ENCODE measurements at places on chromosomes 1 and 21.

GRCh38 chr1:175134500-175134899, 58.1 kb downstream of the KIAA0040 start:
- no peak for DNase-seq

DNA sequence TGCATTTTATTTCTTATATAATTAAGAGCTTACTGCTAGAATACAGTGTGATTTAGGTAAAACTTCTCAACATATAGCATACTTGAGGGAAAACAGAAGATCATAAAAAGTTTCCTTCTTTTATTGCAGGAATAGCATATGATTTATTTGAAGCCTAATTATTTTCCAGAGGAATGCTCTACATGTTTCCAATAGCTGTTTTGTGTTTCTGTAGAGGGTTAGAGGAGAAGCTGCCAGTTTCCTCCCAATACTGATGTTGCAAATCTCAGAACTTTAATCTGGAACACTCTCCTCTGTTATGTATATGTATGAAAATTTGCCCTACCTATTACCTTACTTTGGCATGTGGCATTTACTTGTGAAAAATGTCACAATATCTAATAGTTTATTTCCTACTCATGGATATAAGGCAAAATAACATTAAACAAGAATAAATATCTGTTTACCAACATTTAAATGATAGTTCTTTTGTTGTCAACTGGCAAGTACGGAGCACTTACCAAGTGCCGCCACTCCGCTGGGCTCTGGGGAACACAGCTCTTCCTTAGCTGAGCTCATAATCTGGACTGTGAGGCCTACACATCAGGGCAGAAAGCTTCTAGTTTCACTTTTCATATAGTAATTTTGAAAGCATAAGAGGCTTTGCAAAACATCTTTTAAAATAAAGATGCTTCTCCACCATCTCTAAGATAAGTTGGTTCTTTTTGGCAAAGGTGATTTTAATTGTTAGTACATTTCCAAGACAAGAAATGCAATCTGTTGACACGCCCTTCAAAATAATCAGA, 239.8 kb upstream of the C1orf105 start:
- peak; percentile 68 for DNase-seq

DNA sequence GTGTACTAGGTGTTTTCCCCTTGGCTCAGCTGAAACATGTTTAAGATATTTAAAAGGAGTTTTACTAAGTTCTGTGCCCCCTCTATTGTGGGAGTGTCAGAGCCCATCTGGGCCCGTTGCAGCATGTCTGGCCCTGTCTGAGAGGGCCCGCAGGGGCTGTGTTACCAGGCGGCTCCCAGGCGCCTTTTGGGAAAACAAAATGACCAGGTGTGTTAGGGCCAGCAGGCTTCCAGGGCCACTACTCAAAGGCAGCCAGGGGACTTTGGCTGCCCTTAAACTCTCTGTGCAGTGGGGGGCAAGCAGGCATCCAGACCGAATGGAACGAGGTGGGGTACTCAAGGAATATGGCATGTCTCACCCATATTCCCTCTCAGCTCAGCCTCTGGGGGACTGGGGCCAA, 111.7 kb downstream of the KCNN3 start:
- DNase-seq = no peak

GRCh38 chr1:207603777-207604176, 41.2 kb upstream of the CR1L start:
- peak; percentile 5 for DNase-seq

DNA sequence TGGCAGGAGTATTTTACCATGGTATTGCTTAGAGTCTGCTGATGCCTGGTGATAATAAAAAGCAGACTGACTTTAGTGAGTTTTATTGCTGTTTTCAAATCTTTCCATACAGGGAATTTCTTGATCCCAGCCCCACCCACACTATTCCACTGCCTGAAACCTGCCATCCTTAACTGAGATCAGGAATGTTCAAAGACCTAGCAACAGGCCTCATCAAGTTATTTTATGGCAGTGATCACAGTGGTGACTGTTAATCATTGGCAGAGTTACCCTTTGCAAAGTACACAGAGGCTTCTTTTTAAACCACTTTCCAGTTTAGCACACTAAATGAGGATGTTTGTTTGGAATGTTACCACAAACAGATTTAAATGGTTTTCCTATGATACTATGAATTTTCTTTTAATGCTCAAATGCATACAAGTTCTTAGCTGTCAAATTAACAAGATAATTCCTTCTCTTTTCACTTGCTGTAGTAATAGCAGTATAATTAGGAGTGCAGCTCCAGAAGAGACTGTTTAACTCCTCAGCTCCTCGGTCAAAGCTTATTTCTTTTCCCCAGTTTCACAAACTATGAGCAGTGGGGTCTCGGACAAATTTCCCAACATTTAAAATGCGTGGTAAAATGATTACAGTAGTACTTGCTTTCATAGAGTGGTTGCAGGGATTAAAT, 69.9 kb upstream of the USP25 start:
- no peak for DNase-seq

DNA sequence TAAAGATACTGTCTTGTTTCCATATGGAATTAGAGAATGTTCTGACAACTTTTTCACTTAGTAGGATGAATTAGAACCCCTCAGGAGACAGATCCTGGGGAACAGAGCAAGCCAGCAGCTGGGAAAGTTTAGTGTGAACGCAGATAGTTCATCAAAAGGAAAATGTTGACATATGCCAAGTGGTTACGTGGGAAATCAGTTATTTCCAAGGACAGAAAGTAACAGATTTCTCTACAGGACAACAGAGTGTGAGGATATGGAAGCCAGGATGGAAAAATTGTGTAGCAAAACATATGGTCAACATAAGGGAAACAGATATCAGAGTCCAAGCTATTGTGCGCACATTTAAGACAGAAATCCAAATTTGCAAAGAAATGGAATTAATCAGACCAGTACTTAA, 419.5 kb downstream of the LRRIQ3 start:
- DNase-seq = no peak

- no peak for DNase-seq
Measured at GRCh38 chr1:24364605-24364974, 45.4 kb downstream of the GRHL3 start.

DNA sequence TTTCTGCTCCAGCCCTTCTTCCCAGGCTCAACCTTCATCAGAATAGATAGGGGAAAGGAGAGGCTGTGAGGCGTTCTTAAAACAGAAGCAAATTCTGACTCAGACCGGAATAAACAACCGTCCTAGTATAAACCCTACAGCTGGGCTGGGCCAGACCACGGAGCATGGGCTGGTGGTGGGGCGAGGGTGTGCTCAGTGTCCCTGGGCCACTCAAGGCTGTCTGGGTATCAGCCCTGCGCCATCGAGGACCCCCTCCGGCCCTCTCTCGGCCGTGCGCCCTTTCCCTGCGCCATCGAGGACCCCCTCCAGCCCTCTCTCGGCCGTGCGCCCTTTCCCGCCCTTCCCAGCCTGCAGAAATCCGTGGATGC, 36.0 kb downstream of the CAPN2 start:
- peak; percentile 45 for DNase-seq

GRCh38 chr21:32834211-32834915, 62.8 kb upstream of the PAXBP1 start:
- DNase-seq = no peak

- DNase-seq = peak; percentile 81
Measured at GRCh38 chr1:239816081-239816782, 275.5 kb upstream of the FMN2 start.
